COLO829 (cell line): ENCODE measurements at places on chromosomes 5 and 9.

DNA sequence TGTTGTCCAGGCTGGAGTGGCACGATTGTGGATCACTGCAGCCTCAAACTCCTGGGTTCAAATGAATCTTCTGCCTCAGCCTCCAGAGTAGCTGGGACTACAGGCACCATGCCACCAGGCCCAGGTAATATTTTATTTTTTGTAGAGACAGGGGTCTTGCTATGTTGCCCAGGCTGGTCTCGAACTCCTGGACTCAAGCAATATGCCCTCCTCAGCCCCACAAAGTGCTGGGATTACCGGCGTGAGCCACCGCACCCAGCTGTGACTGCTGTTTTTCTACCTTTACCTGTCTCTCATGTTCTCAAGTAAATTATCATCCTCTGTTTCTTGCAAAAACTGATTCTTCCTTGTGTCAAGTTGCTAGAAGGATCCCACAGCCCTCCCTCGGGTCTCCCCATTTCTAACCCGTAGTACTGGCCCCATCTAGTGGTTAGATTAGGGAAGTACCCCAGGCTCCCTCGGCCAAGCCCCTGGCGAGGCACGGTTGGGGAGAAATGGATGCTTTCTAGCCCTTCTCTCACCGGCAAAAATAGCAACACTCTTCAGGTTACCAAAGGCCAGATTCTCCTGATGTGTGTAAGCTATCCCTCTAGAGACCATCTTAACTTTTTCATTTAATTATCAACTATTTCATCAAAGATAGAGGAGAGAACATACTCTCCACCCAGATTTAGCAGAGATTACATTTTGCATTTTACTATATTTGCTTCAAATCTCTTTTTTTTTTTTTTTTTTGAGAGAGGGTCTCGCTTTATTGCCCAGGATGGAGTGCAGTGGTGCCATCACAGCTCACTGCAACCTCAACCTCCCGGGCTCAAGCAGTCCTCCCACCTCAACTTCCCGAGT lies 19.2 kb upstream of the TOR1B start:
- DNase-seq: peak; percentile 86

- DNase-seq: no peak
Measured at GRCh38 chr9:129620669-129621295, at the start of gene C9orf50. Gene C9orf50, minus strand, starts transcription at chr9:129621101. Its CDS starts 527 bp downstream, at chr9:129620574.

- DNase-seq: no peak
Measured at GRCh38 chr5:177495243-177496060, 2.0 kb downstream of the PDLIM7 start.

DNA sequence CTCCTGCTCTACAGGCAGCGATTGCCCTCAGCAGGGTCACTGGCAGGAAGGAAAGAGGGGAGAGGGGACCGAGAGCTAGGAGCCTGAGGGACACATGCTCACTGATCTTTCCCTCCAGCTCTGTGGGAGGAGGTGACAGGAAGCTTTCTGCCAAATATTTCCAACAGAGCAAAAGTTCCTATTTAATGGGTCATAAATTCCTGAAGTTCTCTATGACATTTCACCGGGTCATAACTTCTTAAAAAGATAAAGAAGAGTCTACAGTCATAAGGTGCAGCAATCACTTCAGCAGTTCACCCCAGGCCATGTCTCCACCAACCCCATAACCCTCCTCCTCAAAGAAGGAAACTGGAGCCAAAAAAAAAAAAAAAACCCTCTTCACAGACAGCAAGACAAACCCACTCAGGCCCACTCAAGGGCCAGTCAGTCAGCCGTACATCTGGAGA lies 481.1 kb downstream of the NR2F1-AS1 start:
- no peak for DNase-seq

DNA sequence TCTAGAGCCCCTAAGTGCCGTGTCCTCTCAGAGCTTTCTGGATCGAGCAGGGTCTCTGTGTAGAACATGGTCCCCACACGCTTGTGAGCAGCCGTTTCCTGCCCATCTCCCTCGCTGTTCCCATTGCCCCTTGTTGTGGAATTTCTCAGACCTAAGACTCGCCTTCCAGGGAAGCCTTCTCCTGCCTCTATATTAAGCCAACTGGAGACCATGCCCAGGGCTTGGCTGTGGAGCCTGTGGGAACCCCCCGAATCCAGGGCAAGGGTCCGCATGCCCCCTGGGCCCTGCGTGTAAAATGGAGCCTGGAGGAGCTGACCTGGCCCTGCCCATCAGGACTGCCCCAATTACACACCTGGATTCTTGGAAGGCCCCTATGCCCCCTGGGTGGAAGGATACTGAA lies 14.5 kb upstream of the SPATA31E1 start:
- no peak for DNase-seq
